ENCODE measurements at places on chromosomes 13 and 19.

DNA sequence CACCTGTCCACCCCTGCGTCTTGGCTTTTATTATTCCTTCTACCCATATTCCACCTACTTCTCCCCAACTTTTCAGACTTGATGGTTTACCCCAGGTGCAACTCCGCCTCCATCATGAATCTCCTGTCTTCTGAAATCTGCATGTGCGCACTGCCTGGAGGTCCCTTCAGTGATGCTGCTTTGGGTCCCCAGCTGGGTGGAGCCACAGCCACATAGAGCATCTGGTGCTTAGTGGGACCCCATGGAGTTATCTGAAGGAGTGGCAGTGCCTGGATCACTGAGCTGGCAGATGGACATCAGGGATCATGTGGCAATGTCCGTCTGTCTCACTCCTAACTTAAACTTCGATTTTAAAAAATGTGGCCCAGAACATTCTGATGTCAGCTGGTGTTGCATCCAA lies 13.5 kb downstream of the ZNF536 start:
- no peak for DNase-seq

GRCh38 chr13:76523740-76524340 lies 362.4 kb downstream of the KCTD12 start:
- no peak for DNase-seq

- DNase-seq = no peak
Observed at GRCh38 chr13:35855531-35856019, 275.6 kb downstream of the DCLK1 start.

DNA sequence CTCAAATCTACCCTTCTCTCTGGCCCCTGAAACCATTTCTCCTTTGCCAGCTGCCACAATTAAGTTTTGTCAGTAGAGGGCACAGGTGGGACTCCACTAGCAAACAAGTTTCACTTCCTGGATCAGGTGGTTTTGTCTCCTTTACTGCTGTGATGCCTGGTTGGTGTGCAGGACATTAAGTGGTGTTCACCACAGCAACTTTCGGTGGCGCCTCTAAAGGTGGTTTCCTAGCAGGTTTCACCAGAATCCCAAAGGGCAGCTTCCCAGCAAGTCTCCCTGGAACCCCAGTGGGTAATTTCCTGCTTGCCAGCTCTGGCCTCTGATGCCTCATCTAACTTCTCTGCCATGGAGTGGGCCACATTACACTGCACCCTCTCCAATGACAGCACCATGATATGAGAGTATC lies 16.6 kb downstream of the MED4 start:
- no peak for DNase-seq

Measured in activated CD8-positive, alpha-beta memory T cell treated with anti-CD3 and anti-CD28 coated beads for 4 hours (primary cell).